ENCODE measurements at places on chromosomes 11 and 22.
A peak's percentile ranks its signal among the peaks of the same experiment; 100 is the strongest.

- no peak for DNase-seq
Measured at GRCh38 chr11:61969391-61969758, 1.9 kb upstream of the FTH1 start.

DNA sequence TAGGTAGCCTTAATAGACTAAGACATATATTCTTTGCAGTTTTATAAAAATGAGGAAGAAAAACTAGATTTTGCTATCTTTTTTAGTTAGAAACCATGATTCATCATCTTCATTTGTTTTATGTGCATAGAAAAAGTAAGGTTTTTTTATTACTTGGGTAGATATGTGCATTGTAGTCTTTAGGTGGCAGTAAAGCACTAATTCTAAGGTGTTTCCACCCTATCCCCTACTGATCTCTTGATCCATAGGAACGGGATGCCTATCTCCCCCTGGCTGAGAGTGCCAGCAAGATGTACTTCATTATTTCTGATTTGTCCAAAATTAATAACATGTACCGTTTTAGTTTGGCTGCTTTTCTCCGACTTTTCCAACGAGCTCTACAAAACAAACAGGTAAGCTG is 148.1 kb downstream of the DYNC2H1 start:
- peak; percentile 16 for DNase-seq

DNA sequence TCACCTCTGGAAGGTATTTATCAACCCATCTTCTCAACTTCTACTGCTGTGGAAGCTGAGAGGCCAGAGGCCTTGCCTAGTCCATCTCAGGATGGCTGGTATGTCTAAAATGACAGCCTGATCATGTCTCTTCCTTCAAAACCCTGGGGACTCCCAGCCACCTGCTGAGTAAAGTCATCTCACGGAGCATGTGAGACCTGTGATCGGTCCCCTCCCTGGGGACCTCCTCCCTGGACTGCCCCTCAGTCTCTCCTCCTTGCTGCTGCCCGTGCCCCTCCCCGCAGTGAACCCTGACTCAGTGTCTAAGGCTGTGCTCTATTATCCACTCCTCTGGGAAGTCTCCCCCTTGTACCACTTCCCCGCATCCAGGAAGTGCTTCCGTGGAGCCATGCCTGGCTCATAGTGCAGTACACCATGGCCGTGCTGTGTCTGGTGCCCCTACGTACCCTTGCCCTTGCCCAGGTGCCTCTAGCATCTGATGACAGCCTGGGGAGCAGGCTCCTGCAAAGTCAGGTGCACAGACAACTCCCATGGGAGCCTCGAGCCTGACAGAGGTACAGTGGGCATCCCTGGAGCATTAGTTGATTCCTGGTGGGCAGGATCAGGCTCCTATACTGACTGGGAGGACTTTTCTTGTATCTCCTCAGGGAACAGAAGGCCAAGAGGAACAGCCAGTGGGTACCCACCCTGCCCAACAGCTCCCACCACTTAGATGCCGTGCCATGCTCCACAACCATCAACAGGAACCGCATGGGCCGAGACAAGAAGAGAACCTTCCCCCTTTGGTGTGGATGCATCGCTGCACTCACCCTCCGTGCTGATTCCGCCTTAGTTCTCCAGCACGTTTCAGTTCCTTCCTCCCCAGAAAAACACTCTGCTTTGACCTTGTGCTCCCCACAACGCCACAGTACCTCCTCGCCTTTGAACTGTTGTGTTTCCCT is 13.8 kb downstream of the SMARCB1 start:
- no peak for DNase-seq

DNA sequence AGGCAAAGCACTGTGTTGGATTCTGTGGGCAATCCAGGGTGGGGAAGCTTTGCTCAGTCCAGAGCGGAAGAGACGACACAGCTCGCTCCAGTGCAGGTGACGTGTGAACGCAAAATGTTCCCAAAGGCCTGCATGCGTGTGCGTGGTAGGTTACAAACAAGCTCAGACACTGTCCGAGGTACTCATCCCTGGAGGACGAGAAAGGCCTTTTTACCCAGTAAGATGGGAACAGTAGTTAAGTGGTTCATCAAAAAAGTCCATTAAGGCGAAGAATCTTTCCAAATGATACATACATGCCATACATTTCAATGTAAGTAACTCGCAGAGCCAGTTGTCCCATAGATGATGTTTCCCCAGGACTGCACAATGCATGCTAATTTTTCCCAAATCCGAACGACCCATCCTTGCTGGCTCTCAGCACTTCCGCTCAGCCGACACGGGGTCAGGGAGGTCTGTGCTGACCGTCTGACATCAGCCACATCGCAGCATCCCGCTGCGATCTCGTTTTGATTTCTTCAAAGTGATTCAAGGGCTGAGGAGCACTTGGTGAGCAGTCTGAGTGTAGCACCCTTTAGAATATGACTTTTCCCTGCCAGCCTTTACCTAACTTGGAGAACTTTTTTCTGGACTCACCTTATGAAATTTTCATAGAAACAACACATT is 19.0 kb downstream of the B3GAT1 start:
- DNase-seq, result no peak

DNA sequence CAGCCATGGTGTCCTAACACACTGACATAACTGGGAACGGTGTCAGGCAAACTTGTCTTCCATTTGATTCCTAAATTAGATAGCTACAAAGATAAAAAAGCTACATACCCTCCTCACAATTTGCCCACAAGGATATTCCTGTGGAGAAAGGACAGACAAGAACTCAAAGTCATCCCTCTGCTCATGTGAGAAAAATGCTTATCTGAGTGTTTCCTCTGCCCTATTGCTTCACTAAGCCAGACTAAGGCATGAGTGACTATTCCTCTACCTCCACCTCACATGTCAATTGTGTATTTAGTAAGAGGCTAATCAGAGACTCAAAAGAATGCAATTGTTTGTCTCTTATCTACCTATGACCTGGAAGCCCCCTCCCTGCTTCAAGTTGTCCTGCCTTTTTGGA is 247.7 kb downstream of the DDX10 start:
- no peak for DNase-seq

DNA sequence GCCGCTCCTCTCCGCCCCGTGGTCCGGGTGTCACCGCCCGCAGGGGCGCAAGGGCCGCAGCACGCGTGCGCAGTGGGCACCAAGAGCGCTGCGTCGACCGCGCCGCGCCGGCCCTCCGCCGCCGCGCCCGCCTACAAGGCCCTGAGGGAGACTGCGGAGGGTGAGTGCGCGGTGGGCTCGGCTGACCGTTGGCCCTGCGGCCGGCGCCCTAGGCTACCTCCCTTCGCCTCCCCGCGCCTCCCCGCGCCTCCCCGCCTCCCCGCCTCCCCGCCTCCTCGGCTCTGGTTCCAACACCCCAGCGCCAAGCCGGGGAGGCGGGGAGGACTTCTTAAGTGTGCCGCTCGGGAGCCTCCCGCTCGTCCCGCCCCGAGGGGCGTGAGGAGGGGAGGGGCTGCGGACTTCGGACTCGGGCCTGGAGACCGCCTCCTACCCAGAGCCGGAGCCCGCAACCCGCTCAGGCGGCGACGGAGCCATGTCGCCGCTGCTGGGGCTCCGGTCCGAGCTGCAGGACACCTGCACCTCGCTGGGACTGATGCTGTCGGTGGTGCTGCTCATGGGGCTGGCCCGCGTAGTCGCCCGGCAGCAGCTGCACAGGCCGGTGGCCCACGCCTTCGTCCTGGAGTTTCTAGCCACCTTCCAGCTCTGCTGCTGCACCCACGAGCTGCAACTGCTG is at the start of gene AQP11:
Gene AQP11, plus strand, starts transcription at position 433 of the 673 bp plus-strand sequence. Its CDS starts 40 bp downstream, at position 473.
- DNase-seq, result peak; percentile 91

GRCh38 chr11:120824242-120824641 is 199.7 kb upstream of the TBCEL start:
- no peak for DNase-seq

GRCh38 chr11:111963931-111964340 is 26.8 kb downstream of the DIXDC1 start:
- DNase-seq, result no peak
